Calu3 (cell line): ENCODE measurements at places on chromosomes 12 and 14. TPM values are rescaled to one million over a fixed set of nuclear protein-coding genes. Genes with fewer than 3 reads are reported as not detected.

DNA sequence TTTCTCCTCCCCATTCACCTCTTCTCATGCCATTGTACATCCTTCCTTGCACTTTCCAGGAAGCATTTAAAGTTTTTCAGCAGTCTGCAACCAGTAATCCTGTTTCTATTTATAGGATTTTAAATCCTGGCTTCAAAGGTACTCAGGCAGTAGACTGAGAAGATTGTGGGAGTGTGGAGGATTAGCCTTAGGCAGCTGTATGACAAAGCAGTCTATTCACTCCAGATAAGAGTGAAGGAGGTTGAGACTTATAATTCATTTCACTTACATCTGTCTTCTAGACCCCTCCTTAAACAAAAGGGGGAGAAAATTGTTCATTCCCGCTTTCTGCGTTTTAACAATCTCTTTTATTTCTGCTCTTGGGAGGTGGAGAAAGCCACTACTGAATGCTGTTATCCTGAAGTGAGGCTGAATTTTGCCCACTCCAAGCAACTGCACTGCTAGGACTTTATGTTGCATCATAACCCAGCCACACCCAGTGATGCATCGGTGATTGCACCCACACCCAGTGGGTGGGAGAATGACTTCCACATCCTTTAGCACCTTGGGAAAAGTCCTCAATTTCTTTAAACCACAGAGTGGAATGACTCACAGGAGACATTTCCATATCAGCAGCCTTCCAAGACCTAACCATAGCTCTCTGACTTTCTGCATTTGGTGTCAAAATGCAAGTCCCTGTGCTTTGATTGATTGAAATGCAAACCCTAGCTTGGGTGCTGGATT, 382.5 kb upstream of the ATP2B1 start:
- H3K27me3 ChIP-seq: no peaks in the 10 kb centered on the region
- peaks cover 15% of the 10 kb centered on the region for H3K4me1 ChIP-seq
- H3K4me3 ChIP-seq: no peak overlapping the region
- no peaks in the 10 kb centered on the region for H3K36me3 ChIP-seq
- DNase-seq: peak; percentile 66

- H3K36me3 ChIP-seq: peaks cover 13% of the 10 kb centered on the region
- no peak overlapping the region for H3K4me3 ChIP-seq
- no peaks in the 10 kb centered on the region for H3K4me1 ChIP-seq
- DNase-seq: no peak
Measured at GRCh38 chr12:49187184-49187583, 1.7 kb downstream of the TUBA1A start.

GRCh38 chr12:93234641-93235040, 143.1 kb upstream of the NUDT4 start:
- no peak for DNase-seq
- no peaks in the 10 kb centered on the region for H3K36me3 ChIP-seq
- no peaks in the 10 kb centered on the region for H3K27me3 ChIP-seq
- H3K4me3 ChIP-seq: no peak overlapping the region
- peaks cover 7% of the 10 kb centered on the region for H3K4me1 ChIP-seq

GRCh38 chr12:69984241-69984640, 159.2 kb downstream of the MYRFL start:
- H3K27ac ChIP-seq: no peak overlapping the region
- no peak for DNase-seq
- no peaks in the 10 kb centered on the region for H3K4me1 ChIP-seq
- H3K27me3 ChIP-seq: no peaks in the 10 kb centered on the region
- no peak overlapping the region for H3K4me3 ChIP-seq

GRCh38 chr12:13229504-13229903, 33.0 kb downstream of the EMP1 start:
- H3K4me1 ChIP-seq: peaks cover 10% of the 10 kb centered on the region
- H3K36me3 ChIP-seq: no peaks in the 10 kb centered on the region
- H3K27me3 ChIP-seq: peaks cover 21% of the 10 kb centered on the region
- no peak overlapping the region for H3K4me3 ChIP-seq
- DNase-seq: no peak
- no peak overlapping the region for H3K27ac ChIP-seq

- no peak for DNase-seq
- no peak overlapping the region for H3K27ac ChIP-seq
- no peak overlapping the region for H3K4me3 ChIP-seq
- H3K36me3 ChIP-seq: no peaks in the 10 kb centered on the region
- H3K27me3 ChIP-seq: peaks cover 24% of the 10 kb centered on the region
Measured at GRCh38 chr12:65756956-65757511, 67.2 kb upstream of the HMGA2 start.

- no peak for DNase-seq
- H3K36me3 ChIP-seq: no peaks in the 10 kb centered on the region
- H3K27ac ChIP-seq: no peak overlapping the region
- H3K4me1 ChIP-seq: no peaks in the 10 kb centered on the region
- H3K27me3 ChIP-seq: no peaks in the 10 kb centered on the region
Measured at GRCh38 chr14:83473416-83474235, 1940.0 kb upstream of the SEL1L start.

GRCh38 chr12:52010152-52010622, 3.4 kb downstream of the TAMALIN start:
- no peak overlapping the region for H3K4me3 ChIP-seq
- no peaks in the 10 kb centered on the region for H3K36me3 ChIP-seq
- peaks cover 13% of the 10 kb centered on the region for H3K27me3 ChIP-seq
- H3K4me1 ChIP-seq: no peaks in the 10 kb centered on the region

- no peak for DNase-seq
- H3K4me3 ChIP-seq: no peak overlapping the region
Measured at GRCh38 chr14:75715926-75716780, 55.1 kb downstream of the TTLL5 start.

DNA sequence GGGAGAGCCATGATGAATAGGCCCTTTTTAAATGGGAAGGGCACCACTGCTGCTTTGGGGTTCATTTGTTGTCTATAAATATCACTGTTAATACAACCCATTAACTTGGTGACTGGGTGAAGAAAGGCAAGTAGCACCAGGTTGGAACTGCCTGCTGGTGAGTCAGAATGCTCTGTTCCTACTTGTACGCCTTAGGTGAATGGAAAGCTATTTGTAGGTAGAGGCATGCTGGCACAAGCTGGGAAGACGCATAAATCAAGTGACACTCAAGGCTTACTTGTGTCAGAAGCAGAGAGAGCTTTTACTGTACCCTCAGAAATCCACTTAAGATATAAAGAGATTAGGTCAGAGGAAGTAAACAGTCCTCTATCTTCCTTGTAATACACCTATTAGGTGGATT, 142.5 kb downstream of the TMX1 start:
- no peak overlapping the region for H3K27ac ChIP-seq
- H3K27me3 ChIP-seq: no peaks in the 10 kb centered on the region
- H3K4me1 ChIP-seq: peaks cover 9% of the 10 kb centered on the region
- peaks cover 3% of the 10 kb centered on the region for H3K36me3 ChIP-seq
- no peak for DNase-seq

GRCh38 chr14:22824711-22825359, 4.9 kb upstream of the MRPL52 start:
- peaks cover 34% of the 10 kb centered on the region for H3K4me1 ChIP-seq
- no peak overlapping the region for H3K27ac ChIP-seq
- no peaks in the 10 kb centered on the region for H3K27me3 ChIP-seq
- H3K4me3 ChIP-seq: no peak overlapping the region

GRCh38 chr12:124703856-124704255, 136.4 kb upstream of the NCOR2 start:
- H3K4me1 ChIP-seq: peaks cover 12% of the 10 kb centered on the region
- no peaks in the 10 kb centered on the region for H3K27me3 ChIP-seq
- DNase-seq: no peak
- peaks cover 6% of the 10 kb centered on the region for H3K36me3 ChIP-seq
- no peak overlapping the region for H3K27ac ChIP-seq
- no peak overlapping the region for H3K4me3 ChIP-seq

DNA sequence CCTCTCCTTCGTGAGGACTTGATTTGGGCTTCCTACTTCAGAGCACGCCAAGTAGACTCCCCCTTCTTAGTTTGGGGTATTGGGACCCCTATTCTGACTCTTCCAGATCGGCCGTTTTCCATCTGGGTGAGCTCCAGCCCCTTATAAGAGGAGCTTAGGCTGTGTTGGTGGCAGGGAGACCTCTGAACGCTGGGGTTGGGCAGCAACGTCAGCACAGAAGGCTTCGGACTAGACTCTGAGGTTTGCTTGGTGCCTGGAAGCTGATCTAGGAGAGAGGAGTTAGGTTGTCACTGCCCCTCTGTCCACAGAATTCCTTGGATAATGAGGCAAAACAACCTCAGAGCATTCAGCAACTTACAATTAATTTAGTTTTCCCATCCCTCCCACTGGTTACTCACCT, 99.2 kb upstream of the RTL1 start:
- no peaks in the 10 kb centered on the region for H3K27me3 ChIP-seq
- H3K4me3 ChIP-seq: no peak overlapping the region
- no peak for DNase-seq
- peaks cover 19% of the 10 kb centered on the region for H3K4me1 ChIP-seq
- H3K27ac ChIP-seq: no peak overlapping the region

ARHGAP9 gene
- total RNA-seq: 0.39 TPM in 1 of 2 replicates, not detected in the other

BTBD7 gene
- 39.3 and 42.0 TPM in 2 replicates for total RNA-seq

PLXNC1 gene
- 1.3 and 2.3 TPM in 2 replicates for total RNA-seq

PCED1B gene
- 2.1 and 4.1 TPM in 2 replicates for total RNA-seq

P2RX2 gene
- total RNA-seq: not detected in 2 replicates

NR4A1 gene
- 18.0 and 18.9 TPM in 2 replicates for total RNA-seq
